Left colon (tissue), 2 donors: ENCODE measurements at places on chromosomes 13 and 19.
A peak's percentile ranks its signal among the peaks of the same experiment; 100 is the strongest.

GRCh38 chr13:30133554-30133912, 173.8 kb downstream of the KATNAL1 start:
- peak; percentile 80 for DNase-seq

GRCh38 chr13:79772811-79773210, 291.9 kb downstream of the NDFIP2 start:
- DNase-seq, result no peak

- no peak for DNase-seq
These were observed 109.6 kb downstream of the ZAR1L start for GRCh38 chr13:32205431-32206096.

DNA sequence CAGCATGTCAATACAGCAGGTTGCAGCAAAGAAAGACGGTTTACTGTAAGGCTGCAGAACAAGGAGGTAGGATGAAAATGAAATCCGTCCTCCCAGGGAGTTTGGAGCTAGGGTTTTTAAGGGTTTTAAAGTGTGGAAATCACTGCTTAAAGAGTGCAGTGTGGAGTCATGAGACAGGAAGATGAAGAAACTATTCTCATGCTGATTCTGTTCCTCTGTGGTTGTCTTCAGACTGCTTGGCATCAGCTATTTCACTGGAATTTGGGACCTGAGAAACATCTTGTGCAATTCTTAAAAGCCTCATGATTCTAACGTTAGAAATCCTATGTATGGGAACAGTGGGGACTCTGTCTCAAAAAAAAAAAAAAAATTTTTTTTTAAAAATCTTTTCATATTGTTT, 11.4 kb downstream of the ZNF331 start:
- no peak for DNase-seq

DNA sequence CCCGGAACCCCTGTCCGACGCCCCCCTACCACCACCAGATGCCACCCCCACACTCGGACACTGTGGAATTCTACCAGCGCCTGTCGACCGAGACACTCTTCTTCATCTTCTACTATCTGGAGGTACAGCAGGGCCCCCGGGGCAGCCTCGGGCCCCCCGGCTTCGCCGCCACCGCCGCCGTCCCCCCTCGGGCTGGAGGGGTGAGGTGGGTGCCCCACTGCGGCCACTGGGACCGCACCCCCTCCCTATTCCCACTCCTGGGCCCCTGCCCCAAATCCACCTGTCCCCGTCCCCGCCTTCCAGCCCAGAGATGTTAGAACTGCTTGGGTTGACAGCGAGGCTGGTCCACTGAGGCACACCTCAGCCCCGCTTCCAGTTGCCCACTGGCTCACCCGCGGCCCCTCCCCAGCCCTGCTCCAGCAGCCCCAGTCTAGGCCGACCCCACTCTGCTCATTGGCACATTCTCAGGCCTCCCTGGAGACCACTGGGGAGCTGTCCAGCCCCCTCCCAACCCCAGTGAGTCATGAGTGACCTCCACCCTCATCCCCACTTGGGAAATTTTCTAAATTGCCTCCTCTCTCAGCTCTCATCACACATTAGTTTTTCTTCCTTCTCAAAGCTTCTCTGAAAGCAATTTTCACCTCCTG, 6.5 kb downstream of the LENG1 start:
- no peak for DNase-seq

- no peak for DNase-seq
These were observed 269.4 kb upstream of the NBEA start for GRCh38 chr13:34672631-34673030.

- DNase-seq, result no peak
These were observed 35.7 kb downstream of the STK24 start for GRCh38 chr13:98541191-98541590.

GRCh38 chr13:39268398-39268797, 230.1 kb downstream of the NHLRC3 start:
- no peak for DNase-seq

GRCh38 chr19:49824662-49825061, 6.6 kb downstream of the MED25 start:
- DNase-seq, result no peak

- no peak for DNase-seq
These were observed 6.3 kb downstream of the SLC17A7 start for GRCh38 chr19:49434907-49435583.

DNA sequence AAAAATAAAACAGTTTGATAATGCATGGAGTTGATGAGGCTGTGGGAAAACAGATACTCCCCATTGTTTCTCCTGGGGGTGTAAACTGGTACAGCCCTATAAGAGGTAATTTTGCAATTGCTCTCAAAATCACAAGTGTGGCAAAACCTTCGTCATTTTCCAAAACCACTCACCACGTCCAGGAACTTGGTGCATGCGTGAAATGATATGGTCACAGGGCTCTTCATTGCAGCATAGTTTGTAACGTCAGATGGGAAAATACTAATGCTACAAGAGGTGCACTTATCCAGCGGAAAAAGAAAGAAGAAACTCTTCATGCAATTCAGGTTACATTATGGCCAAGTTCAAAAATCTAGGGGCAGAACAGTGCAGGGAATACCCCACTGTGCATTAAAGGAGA, 11.9 kb upstream of the PLAUR start:
- no peak for DNase-seq

DNA sequence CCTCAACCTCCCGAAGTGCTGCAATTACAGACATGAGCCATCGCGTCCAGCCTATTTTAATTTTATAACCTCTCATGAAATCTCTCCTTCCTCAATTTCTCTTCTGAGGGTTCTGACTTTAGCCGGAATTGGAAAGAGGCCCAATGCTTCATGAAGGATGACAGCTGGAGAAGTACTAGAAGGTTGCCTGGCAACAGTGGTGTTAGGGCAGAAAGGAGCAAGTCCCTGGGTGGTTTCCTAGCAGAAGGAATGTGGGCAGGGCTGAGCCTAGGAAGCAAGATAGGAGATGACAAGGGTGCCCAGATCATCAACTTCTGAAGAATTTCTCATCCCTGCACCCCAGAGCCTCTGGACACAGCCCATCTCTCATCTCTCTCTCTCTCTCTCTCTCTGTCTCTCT, 25.8 kb downstream of the CACNG6 start:
- DNase-seq, result no peak
